ENCODE measurements at places on chromosomes 7 and 10. TPM values are rescaled to one million over a fixed set of nuclear protein-coding genes. Genes with fewer than 3 reads are reported as not detected.
A peak's percentile ranks its signal among the peaks of the same experiment; 100 is the strongest.

Gene GALNT17
- total RNA-seq: 7.8 TPM

Gene FKBP6
- not detected for total RNA-seq

Gene ZNF485
- 4.1 TPM for total RNA-seq

Gene HTR5A
- not detected for total RNA-seq

DNA sequence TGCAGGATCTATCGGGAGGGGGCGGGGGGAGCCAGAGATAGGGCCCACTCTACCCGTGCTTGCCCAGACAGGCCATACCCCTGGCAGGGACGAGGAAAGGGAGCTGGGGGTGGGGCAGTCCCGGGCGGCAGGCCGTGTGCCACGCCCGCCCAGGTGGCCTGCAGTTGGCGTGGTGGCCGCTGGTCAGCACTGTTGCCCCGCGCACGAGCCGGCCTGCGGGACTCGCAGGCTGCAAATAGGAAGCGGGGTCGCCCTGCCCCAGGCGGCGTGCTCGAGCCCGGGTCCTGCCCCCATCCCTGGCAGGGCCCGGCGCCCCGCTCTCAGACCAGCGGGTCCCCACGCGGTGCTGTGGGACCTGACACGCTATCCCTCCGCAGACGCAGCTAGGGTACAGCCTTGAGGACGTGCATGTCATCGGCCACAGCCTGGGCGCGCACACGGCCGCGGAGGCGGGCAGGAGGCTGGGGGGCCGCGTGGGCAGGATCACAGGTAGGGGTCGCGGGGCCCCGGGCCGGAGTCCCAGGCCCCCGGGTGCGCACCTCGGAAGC lies 6.7 kb downstream of the PNLIPRP2 start:
- DNase-seq: no peak

DNA sequence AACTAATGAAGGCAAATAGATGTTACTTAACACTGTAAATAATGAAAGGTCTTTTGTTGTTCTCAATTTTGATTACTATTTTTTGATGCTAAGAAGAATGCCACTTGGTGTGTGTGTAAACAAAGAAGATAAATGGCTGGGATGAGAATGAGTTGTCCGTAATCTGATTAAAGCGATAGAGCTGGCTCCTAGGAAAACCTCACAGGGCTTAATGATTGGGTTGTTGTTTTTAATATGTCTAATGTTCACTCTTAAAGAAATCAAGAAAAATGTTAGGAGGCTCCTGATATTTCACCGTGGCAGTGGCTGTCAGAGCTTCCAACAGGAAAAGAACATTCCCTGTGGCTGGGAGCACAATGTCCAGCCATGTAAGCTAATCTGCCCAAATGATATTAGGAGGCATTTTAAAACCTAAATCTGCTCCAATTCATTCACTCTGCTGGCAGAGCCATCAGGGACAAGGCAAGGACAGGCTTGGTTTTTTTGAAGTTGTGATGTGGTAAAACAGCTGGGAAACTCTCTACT lies 243.9 kb downstream of the SNX10 start:
- DNase-seq: no peak

DNA sequence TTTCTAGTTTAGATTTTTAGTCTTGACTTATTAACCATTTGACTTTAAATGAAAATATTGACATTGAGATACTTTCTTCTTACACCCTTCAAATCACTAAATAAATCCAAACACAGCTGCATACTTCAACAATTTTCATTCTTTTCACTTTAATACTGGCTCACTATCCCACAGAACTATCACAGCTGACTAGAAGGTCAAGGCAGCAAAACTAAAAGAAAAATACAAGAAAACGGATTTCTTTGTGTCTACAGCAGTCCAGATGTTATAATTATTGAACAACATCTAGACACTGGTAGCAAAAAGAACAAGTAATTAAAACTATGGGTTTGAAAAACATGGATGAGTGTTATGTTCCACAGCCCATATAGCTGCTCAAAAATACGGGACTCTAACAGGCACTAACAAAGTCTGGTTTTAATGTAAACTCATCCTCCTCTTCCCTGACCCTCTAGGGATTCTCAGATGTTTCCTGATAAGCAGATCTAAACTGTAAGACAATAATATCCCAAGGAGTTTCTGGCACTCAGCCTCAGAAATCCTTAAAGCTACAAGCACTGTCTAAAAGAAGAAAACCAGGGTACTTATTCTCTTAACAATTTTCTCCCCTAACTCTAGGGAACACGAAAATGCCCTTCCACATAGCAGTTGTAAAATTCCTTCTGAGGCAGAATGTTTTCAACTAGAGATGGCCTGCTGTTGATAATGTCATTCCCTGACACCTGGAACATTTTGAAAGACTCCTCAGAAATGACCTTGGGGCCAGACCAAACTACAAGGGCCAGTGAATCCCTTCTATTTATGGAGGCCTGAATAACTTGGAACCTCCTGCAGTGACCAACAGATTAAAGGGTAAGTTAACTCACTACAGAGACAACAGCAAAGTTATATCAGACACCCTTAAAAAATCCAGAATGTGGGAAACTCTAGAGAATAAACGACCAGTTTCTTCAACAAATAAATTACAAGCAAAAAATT lies 12.8 kb downstream of the DNMBP start:
- no peak for DNase-seq

- peak; percentile 81 for DNase-seq
Observed at GRCh38 chr10:78952686-78953085, 116.1 kb upstream of the ZMIZ1 start.

GRCh38 chr7:90210981-90211380 lies 559 bp upstream of the STEAP2 start:
- DNase-seq: no peak

GRCh38 chr7:34269084-34269483 lies 363.7 kb downstream of the BMPER start:
- no peak for DNase-seq
